GM12878 (cell line): ENCODE measurements at places on chromosomes 2 and 18. TPM values are rescaled to one million over a fixed set of nuclear protein-coding genes. Genes with fewer than 3 reads are reported as not detected.

Gene GREB1
- 0.69 and 2.1 TPM in 2 replicates for total RNA-seq

DNA sequence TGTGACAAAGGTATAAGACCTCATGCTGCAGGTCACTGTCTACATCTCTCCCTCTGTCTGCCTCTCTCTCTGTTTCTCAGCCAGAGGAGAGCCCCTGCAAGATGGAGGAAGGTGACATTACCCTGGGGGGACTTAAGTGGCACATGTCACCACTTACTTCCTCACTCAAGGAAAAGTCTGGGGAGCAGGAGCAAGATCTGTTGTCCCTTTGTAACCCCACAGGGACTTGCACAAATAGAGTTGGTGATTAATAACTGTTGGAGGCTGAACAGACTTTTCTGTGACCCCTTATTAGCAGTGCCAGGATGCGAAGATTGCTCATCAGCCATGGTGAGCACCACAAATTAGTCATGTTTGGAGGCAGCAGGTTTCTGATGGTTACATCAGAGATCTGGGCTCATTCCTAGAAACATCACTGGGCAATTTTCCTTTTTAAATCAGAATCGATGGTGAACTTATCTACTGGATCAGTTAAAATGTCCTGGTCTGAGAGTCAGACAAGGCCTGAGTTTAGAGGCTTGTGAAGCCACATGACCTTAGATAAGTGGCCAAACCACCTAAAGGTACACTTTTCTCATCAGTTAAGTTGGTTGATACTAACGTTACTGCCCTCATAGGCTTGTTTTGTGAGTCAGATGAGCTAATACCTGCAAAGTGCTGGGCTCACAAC, 81.2 kb upstream of the LTBP1 start:
- no peak for DNase-seq

DNA sequence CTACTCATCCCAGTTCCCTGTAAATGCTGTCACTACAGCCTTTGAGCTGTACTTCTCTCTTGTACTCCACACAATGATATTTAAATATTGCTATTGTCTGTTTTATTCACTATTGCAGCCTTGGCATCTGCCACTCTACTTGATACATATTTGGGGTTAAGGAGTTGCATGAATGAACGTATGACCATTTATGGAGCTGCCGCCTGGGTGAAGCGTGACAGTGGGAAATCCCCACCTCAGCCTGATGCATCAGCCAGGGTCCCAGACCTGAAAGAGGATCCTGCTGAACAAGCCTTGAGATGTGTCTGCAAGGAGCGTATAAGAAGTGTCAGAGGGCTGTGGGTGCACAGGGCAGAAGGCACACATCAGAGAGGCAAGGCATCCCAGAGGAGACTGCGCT, 39.1 kb downstream of the MRPL35 start:
- DNase-seq: peak; percentile 74

DNA sequence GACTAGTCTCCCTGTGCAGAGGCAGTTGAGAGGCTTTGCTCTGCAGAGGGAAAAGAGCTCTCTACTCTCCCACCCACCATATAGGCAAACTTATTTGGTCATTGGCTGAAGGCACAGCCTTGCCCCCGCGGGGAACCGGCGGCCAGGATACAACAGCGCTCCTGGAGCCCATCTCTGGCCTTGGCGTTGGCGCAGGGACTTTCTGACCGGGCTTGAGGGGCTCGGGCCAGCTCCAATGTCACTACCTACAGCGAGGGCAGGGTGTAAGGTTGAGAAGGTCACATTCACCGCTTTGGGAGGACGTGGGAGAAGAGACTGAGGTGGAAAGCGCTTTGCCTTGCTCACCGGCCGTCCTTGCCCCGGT, 2.2 kb downstream of the ONECUT2 start:
- DNase-seq: no peak

GRCh38 chr2:174797781-174798276, 33.6 kb upstream of the CHRNA1 start:
- DNase-seq: no peak

DNA sequence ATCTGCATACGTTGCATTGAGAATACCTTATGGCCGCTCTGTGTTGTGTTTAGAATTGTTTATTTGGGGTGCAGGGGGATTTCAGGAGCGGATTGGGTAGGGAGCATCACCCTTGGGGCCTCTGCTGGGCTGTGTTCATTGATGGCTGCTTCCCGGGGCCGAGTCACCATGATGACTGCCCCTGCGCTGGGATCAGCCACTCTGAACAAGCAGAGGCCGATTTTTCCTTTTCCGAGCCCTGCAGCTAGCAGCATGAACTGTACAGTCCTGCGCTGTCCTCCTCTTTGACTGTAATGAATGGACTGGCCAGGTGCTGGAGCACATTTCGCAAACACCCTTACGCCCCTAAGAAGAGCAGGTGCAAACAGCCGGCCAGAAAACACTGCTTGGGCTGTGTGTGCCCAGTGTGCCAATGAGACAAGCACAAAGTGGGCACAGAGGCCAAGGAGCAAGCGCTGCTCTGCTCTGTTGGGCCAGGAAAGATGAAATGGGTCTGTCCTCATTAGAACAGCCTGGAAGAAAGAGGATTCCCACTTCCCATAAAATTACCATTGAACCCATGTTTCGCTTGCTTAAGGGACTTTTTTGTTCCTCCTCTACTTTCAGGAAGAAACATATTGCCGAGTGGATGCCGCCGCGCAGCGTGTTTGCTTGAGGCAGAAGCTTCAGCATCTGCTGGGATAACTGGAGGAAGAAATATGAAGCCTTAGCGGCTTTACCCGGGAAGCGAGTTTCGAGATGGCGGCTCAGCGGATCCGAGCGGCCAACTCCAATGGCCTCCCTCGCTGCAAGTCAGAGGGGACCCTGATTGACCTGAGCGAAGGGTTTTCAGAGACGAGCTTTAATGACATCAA, 82.7 kb downstream of the SH3BP4 start:
- DNase-seq: no peak
